ENCODE measurements at places on chromosomes 16 and 17.

DNA sequence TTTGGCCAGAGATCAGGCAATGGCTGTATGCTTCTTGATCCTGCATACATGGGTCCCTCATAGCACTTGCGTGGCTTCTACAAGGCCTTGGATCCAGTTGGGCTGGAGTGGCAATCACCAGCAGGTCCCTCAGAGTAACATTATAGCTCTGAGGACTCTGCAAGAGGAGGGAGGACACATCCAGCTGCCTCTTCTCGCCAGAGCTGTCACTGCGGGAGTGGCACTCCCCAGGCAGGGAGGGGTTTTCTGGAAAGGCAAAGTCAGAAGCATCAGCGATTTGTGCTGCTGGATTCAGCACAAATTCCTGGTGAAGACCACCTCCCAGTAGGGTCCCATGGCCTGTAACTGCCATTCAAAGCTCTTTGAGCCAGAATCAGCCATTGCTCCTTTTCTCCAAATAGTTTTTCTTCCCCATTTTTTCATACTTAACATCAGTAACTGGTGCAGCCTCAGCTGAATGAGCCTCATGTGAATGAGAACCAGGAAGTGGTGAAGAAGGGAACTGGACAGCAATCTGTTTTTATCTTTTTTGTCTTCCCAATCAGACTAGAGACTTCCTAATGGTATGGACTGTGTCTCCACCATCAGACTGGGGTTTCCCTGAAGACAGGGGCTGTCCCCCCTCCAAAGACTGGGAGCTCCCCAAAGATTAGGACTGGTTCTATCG lies 40.6 kb upstream of the HOXB13 start:
- no peak for DNase-seq

DNA sequence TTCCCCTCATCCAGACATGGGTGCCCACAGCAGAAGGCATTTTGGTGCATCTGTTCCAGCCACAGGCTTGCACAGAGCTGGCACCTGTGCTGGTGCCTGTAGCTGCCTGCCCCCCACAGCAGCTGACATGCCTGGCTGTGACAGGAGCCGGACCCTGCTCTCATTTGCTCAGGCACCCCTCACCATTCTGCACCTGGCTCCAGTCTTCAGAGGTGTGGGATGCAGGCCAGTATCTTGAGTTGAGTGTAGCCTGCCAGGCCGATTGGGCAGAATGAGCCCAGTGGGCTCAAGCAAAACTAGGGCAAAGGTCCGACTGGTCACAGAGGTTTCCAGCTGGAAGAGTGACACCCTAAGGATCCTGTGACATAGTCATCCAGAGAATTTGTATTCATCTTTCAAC lies 887.7 kb downstream of the CDH11 start:
- DNase-seq: no peak

GRCh38 chr17:69437475-69437874 lies 23.0 kb downstream of the MAP2K6 start:
- DNase-seq: no peak

DNA sequence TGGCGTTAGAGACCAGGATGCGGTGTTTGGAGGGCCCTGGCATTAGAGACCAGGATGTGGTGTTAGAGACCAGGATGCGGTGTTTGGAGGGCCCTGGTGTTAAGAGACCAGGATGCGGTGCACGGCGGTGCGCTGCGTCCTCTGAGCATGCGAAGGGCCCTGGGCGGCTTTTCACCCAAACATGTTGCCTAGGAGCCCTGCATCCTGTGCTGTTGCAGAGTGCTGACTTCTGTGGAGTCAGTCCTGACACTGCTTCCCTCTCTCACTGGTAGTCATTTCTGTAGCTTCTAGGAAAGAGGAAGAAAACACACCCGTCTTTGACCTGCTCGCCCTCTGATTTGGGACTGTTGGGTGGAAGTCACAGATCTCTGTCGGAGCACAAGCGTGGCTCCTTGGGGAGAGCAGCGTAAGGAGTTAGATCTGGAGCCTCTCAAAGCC lies 141.2 kb downstream of the LAT start:
- no peak for DNase-seq

GRCh38 chr17:48074322-48075081 lies 26.3 kb downstream of the NFE2L1 start:
- peak; percentile 59 for DNase-seq

GRCh38 chr16:27385398-27385797 lies 16.6 kb upstream of the IL21R start:
- no peak for DNase-seq

DNA sequence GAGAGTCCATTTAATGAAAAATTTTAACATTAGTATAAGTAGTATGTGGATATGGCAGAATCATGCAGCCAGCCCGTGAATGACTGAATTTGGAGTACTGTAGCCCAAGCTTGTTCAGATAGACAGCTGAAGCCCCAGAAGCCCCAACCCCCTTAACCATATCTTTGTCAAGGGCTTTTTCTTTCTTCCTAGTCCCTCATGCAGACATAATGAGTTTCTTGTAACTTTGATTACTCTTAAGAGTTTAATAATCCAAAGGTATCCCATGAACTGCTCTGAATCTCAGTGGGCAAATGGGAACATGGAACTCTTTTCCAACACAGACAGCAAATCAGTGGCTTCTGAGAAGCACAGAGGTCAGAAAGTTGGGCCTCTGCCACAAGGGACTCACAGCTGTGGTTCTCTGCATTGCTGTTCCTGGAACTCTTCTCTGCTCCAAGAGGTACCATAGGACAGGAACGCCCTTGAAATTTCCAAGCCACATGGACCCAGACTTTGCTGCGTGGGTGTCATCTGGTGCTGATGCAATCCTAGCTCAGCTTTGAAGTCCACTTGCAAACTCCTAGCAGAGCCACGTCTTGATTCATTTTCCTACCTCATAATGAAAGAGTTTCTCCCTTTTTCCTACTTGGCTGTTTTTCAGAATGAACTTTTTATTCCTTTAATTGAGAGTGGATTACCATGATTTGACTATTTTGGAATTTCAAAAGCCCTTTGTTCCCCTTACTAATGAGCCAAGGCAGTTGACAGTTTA lies 18.1 kb downstream of the LYRM1 start:
- DNase-seq: no peak

GRCh38 chr16:17448640-17449638 lies 21.8 kb downstream of the XYLT1 start:
- DNase-seq: no peak

DNA sequence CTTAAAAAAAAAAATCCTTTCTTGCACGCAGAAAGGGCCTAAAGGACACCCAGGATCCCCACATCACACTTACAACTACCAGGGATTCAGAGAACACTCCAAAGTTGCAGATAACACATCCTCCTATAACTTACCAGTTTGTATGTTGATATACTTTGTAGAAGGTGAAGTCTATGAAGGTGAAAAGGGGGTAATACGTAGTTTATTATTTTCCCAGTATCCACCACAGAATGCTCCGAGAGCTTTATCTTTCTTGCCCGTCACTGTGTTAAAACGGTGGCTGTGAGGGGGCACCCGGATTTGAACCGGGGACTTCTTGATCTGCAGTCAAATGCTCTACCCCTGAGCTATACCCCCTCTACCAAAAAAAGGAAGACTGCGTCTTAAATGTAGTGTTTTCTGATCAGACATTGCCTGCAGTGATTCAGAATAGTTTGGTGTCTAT lies 7.9 kb upstream of the RPL23 start:
- DNase-seq: no peak

DNA sequence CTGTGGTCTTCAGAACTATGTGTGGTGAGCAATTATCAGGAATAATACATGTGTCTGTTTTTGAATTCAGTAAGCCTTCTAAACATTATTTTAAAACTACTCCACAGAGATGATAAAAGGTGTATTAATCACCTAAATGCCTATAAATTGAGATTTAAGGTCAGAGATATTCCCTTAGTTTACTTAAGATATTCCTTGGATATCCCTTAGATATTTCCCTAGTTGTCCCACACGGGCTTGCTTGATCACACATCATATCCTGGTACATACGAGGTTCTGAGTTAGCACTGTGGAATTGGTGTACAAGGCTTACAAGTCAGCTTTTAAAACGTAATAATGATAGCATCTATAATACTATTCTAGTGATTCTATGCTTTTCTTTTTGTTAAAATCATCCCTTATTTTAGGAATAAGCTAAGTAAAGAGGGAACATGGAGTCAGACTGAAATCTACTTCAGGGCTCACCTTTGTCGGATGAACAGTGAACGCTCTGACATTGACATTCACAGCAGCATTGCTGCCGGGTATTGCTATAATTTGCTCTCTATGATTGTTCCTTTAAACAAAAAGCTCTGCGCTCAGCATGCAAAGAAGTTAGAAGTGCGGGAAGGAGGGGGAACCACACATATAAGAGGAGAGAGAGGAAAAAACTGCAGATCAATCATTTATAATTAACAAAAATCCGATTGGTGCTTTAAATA lies 136.5 kb downstream of the SKAP1 start:
- no peak for DNase-seq

- DNase-seq: no peak
Measured at GRCh38 chr16:66701516-66701915, 5.0 kb upstream of the CMTM4 start.

DNA sequence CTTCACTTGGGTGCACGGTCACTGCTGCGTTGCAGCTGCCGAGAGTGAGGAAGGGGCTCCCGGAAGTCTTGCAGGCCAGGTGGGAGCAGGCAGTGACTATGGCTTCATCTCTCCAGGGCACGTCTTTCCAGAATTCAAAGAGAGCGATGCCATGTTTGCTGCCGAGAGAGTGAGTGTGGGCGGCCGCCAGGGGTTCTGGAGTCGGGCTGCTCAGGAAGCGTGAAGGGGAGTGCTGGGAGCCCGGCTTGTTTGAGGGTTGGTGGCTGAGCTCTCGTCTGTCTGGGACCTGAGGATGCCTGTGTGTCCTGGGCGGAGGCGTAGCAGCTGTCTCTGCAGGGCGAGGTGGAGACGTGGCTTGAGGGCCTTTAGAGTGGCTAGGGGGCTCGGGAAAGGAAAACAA lies 6.3 kb downstream of the HGS start:
- no peak for DNase-seq

- DNase-seq: no peak
Measured at GRCh38 chr16:48607056-48607825, 2.7 kb downstream of the N4BP1 start.

DNA sequence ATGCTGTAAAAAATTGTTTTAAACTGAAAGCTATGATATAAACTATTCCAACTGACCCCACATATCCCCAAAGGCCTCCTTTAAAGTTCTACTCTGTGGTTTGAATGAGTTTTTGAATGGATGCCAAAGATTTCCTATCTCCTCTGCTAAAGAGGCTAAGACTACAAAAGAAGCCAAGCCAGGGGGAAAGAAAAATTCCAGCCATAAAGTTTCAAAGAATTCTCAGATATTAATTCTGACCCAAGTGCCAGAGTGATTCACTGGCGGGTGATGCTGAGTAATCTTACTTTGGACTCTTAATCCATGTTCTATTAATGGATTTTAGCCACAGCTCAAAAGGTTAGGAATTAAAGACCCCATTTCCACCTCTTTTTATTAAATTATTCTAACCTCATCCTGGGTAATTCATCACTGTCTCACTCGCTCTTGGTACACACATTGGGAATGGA lies 60.7 kb downstream of the HS3ST3A1 start:
- DNase-seq: no peak

GRCh38 chr17:8994319-8994718 lies 27.0 kb upstream of the NTN1 start:
- no peak for DNase-seq

- no peak for DNase-seq
Measured at GRCh38 chr16:27318392-27319256, 4.8 kb downstream of the IL4R start.

DNA sequence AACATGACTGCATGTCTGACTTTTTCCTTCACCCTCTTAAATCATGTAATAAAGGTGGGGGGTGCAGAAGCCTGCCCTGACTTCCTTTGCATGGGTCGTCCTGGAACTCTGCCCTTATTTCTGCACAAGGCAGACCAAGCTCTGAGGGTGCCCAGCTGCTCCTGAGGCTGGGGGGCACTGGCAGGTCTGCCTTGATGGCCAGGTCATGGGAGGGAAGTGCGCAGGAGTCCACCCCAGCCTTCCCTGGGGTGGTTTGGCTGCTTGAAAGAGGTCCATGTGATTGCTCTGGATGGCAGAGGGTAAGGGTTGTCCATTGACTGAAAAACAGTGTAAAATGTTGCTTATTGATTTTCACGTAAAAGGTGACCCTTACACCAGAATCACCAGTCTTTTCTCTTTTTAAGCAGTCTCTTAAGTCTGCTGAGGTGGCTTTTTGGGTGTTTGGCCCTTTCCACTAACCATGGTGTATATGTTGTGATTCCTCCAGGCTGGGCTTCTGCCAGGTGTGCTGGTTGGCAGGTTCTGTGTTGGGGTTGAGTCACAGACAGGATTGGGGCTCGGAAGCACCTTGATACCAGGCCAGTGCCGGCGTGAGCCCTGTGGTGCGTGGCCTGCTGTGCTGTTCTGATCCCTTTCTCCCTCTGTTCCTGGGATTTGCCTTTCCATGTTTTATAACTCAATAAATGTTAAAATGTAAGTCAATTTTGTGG lies 19.4 kb downstream of the DHX38 start:
- no peak for DNase-seq

- DNase-seq: no peak
Measured at GRCh38 chr17:80990921-80991644, 558 bp upstream of the CHMP6 start.

GRCh38 chr17:17567631-17568030 lies 23.9 kb downstream of the PEMT start:
- no peak for DNase-seq

GRCh38 chr17:78944956-78945355 lies 19.8 kb upstream of the TIMP2 start:
- DNase-seq: no peak

DNA sequence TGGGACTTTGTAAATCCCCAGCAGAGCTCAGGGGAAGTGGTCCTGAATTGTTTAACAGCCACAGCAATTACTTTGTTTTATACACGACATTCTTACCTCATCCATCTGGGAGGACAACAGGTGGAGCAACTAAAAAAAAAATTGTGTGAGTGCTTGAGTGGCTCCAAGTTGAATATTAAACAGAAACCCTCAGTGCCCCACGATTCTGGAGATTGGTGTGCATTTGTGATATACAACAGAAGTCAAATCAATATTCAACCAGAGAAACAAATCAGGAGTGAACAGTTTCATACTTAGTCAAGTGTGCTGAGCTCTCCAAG lies 204.8 kb downstream of the HAPSTR1 start:
- DNase-seq: no peak

DNA sequence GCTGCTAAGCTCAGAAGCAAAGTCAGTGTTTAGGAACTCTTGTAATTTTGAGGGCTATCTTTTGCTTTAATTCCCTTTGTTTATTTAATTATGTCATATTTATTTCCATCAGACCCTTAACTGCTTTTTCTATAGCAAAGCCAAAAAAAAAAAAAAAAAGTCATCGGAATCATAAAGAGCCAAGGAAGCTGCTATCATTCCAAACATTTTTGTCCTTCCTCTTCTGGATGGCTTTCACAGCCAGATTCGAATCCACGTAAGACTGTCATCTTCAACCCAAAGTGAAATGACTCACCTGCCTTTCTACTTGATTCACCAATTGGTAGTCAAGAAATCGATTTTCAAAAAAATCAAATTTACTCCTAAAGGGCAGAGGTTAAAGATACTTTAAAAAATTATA lies 38.4 kb downstream of the WIPI1 start:
- DNase-seq: no peak

DNA sequence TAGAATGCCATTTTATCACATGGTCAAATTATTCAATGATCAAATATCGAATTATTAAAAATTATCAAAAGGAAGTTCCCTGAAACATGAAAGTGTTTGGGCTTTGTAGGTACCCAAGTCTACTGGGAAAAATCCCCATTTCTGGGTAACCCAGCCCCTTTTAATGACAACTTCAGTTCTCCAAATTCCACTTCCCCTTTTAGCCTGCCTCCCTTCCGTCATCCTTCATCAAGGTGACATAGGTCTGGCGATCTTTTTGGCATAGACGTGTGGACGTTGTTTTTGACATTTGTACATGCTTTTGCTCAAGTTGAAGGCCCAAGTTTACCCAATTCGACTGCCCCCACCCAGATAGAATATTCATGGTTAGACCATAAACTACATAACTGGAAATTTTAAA lies 660.9 kb downstream of the MAF start:
- no peak for DNase-seq

All from left renal cortex interstitium (tissue), 4 donors.